CD4-positive, alpha-beta T cell treated with Interleukin-1 beta for 1 hour (primary cell): ENCODE measurements at places on chromosomes 2 and 18.

- no peak for DNase-seq
Measured at GRCh38 chr2:8003462-8004075, 678.3 kb upstream of the ID2 start.

DNA sequence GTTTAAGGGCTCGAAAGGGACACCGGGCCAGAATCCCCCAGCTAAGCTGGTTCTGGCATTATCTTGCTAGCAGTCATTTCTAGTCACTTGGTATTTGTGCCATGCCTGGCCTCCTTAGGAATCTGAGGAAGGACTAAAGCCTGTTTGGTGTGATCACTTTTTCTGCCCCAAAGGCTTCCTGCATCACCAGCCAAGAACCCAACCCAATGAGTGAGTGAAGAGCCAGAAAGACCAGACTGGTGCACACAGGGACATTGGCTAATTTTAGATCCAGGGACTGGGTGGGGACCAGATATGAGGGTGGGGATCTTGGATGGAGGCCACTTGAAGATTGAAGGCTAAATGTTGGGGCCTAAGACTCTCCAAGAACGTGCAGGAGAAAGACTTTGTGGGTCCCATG is 411.9 kb upstream of the TNP1 start:
- DNase-seq = no peak

DNA sequence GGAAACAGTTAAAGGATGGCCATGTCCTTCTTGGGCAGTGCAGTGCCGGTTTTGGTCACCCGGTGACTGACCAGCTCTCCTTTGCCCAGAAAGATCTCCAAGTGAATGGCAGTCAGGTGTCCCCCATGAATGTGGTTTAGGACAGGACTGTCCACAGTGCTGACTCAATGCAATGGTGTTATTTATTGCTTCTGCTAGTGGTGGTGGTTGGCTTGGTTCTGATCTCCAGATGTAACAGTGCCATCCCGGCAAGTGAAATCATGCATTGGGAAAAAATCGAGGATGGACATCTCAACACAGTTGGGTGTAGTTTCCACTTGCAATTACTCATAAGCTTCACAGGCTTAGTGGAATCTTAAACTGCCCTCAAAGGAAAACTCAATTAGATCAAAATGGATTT is 81.9 kb downstream of the TGOLN2 start:
- DNase-seq = no peak

- DNase-seq = no peak
Measured at GRCh38 chr2:81093031-81093430, 788.5 kb upstream of the LRRTM1 start.

DNA sequence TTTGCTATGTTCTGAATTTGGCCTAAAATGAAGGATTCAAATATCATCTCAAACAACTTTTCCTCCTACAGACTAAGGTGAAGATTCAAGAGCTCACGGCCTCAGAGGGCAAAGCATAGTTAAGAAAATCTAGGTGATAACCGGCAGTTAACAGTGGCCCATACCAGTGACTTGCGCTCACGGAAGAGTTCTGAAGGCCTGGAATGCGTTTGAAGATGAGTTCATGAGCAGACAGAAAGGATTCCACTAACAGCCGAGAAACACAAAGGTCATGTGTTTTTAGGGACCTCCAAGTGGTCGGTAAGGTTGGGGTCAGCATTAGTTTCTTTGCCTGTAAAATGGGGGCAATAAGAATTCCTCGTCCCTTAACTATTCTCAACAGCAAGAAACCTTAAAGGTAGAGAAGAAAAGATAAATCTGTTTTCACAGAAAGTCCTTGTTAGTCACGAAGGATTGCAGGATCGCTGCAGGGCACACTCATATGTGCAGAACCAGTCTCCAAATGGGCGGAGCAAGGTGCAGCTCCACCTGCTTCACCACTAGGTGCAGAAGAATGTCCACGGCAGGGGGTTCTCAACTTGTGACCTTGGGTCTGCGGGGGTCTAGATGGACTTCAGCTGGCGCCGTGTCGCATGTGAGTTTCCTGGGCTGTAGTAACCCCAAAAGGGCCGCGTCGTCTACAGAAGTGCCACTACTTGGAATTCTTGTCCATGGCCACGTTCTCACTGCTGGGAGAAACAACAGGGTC is 708 bp upstream of the RPIA start:
- DNase-seq = peak; percentile 56

GRCh38 chr18:22347606-22348511 is 69.9 kb downstream of the CTAGE1 start:
- peak; percentile 29 for DNase-seq

GRCh38 chr18:31819106-31819924 is 58.6 kb upstream of the SLC25A52 start:
- peak; percentile 29 for DNase-seq

DNA sequence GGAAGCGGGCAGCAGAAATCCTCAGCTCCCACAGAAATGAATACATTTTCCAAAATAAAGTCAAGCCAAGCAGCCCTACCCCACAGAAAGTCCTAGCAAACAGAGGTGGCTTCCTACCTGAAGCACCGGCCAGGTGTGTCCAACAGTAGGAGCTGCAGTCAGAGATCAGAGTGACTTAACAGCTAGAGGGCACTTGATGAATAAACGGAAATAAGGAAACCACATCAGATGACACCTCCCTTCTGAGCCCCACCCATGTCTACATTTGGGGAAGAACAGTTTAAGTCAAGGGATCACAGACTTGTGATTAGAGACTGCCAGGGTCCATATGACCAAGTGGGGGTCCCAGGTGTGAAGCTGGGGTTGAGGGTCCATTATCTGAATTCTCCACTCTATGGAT is at the start of gene CXCR1:
CXCR1 (minus strand) TSS at position 172 of the 400 bp plus-strand sequence. CDS start 1,751 bp downstream, outside the sequence.
- DNase-seq = peak; percentile 68

DNA sequence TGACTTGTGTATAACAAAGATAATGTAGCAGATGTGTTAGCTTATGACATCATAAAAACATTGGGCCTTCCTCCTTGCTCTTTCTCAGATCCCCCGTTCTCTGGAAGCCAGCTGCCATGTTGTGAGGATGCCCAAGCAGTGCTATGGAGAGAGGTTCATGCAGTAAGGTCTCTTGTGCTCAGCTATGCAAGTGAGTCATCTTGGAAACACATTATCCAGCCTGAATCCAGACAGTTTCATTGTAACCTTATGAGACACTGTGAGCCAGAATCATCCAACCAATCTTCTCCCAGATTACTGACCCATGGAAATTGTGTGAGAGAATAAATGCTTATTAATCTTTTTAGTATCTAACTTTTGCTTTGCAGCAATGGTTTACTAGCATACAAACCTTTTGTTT is 60.8 kb downstream of the ST6GAL2 start:
- no peak for DNase-seq

- no peak for DNase-seq
Measured at GRCh38 chr2:85653996-85654395, 14.0 kb downstream of the SFTPB start.

- no peak for DNase-seq
Measured at GRCh38 chr2:215553946-215554345, 118.1 kb upstream of the FN1 start.

GRCh38 chr2:237304763-237305514 is 109.0 kb downstream of the COL6A3 start:
- DNase-seq = no peak

- DNase-seq = no peak
Measured at GRCh38 chr2:225559072-225559415, 159.5 kb downstream of the NYAP2 start.

GRCh38 chr2:2926858-2927175 is 450.8 kb downstream of the EIPR1 start:
- DNase-seq = no peak

DNA sequence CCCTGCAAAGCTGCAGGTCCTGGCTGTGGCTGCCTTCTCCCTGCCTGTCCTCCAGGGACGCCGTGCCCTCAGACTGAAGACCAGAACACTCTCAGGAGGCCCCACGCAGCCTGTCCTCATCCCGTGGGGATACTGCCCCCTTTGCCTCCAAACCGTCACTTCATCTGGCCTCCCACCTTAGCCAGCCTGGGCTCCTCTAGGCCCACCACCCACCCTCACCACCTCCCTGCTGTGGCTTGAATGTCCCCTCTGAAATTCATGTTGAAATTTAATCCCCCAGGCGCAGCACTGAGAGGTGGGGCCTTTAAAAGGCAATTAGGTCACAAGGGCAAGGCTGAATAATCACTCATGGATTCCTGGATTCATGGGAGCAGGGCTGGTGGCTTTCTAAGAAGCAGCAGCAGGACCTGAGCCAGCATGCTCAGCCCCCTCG is 198.2 kb downstream of the SEPTIN10 start:
- no peak for DNase-seq

- DNase-seq = no peak
Measured at GRCh38 chr2:98404556-98405250, 40.0 kb upstream of the INPP4A start.

DNA sequence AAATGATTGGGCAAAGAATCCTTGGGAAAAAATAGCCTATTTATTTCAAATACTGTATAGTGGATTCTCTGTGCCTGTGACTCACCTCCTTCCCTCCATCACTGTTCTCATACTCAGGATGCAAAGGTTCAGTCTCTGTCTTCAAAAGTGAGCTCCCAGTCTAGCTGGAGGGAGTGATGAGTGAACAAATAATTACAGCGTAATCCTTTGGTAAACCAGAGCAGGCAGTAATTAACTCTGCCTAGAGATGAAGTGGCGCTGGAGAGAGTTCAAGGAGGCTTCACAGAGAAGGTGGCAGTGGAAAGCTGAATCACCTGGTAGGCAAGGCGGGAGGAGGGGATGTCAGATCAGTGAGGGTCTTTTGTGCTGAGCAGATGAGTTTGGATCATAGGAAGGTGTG is 6.5 kb downstream of the DGUOK start:
- DNase-seq = no peak

DNA sequence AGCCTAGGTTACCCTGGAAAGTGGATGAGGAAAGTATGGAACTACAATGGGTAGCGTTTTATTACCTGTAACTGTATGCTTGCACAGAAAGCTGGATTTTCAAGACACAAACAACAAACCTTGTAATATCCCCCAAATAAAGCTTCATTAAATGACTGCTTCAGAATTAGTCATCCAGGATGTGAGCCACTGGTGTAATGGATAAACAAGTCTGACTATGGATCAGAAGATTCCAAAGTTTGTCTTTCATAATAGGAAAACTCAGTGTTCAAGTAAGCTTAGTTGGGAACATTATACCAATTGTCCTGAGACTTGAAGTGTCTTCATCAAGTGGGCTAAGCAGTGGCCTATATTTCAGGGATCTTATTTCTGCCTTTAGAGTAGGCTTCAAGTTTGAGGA is 518.8 kb downstream of the LRP1B start:
- DNase-seq = no peak

GRCh38 chr2:118279005-118279404 is 190.7 kb downstream of the INSIG2 start:
- DNase-seq = no peak

DNA sequence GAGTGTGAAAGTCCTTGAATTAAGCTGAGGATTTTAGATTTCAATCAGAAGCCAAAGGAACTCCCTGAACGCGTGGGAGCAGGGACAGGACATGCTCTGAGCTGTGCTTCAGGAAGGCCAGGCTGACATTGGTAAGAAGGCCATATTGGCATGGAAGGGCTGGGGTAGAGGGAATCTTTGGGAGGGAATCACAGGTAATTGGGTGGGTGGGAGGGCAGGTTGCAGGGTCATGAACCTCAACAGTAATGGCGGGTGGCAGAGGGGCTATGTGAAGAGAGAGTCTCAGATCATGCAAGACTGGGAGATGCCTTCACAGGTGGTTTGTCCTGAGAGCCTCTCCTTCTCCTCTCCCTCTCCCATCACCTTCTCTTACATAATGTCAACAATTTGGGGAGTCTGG is 18.6 kb upstream of the CELF4 start:
- DNase-seq = no peak

DNA sequence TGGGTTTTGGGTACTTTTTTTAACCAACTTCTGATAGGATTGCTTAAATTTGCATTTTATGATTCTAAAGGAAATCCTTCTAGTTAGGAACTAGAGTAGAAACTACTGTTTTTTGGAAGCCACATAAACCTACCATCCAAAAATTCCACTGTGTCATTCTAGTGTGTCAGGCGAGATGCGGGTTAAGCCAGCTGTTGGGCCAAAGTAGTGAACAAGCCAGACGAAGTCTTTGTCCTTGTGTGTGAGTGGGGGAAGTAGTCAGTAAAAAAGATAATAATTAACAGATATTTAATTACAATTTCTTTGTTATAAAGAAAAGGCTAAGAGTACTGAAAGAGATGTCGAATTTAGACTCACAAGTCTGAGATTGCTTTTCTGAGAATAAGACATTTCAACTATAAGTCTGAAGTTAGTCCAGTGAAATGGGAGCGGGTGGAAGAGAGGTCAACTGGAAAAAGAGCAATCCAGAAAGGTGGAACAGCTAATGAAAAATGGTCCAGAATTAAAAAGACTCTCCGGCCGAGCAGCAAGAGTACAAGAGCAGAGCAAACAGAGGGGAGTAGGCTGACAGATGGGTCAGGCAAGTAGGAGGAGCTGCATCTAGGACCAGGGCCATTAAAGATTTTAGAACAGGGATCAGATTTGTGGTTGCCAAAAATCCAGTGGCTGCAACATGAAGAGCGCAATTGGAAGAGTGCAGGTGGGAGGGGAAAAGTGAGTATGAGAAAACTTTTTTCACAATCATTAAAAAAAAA is 1.5 kb downstream of the EPB41L5 start:
- no peak for DNase-seq
